Activated CD4-positive, alpha-beta memory T cell treated with anti-CD3 and anti-CD28 coated beads for 36 hours (primary cell): ENCODE measurements at places on chromosomes 4 and X.

DNA sequence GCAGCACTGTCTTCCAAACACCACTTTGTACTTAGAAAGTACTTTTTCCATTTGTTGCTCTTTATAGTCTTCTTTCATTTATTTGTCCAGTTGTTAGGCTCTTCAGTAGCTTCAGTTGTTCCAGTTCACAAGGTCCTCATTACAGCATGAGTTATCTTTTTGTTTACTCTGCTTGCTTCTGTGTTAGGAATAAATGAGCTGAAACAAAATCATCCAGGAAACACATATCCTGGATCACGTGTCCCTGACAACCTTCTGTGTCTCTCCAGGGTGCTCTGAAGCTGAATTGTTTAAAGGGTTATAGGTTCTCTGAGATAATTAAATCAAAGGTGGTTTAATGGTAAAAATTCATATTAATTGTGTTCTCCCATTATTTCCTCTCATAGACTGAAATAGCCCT lies 19.9 kb upstream of the KLHL8 start:
- DNase-seq: no peak

GRCh38 chr4:30718021-30718542 lies 2.1 kb upstream of the PCDH7 start:
- DNase-seq: no peak

DNA sequence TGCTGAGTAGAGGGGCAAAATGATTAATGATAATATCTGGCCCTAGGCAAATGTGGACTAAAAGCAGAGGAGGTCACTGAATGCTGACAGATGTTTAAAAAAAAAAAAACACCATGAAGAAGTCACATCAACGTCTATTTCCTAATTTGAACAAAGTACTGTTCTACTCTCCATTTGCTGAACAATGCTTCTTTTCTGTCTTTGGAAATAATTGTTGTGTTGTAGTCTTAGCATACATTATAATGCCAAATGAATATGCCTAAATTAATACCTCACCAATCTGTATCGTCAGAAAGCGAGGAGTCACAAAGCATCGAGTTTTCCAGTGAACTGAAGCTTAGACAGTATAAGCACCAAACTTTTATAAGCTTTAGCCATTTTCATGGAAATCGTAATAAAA lies 140.9 kb upstream of the JADE1 start:
- DNase-seq: no peak

DNA sequence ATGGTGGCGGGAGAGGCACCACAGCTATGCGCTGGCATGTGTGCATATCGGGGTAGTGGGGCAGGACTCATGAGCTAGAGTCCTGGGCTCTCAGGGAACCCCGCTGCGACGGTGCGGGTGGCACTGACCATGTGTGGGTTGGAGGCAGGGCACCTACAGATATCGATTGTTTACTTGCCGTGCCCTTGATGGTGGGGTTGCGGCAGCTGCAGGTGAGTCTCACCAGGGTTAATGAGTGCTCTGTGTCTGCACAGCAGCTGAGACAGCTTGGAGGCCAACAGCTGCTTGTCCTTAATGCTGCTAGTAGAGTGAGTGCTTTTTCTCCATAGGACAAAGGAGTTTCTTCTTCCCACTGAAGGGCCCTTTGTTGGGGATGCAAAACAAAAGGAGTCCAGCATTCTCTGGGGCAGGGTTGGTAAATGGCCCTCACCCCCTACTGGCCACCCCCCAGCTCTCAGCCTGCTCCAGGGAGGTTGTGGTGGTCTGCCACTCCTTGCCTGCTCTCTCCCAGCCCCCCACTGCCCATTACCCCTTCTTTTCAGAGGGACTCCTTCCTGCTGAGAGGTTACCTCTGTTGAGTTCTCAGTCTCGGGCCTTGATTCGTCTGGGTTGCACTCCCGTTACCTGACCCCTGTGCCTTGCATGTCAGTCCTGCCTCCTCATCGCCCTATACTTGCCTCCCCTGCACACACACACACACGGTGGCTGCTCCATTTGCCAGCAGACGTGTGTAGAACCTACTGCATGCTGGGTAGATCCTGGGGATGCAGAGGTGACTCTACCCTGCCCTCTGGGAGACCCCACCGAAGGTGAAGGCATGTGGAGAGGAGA lies 52.8 kb downstream of the TBC1D14 start:
- DNase-seq: no peak

DNA sequence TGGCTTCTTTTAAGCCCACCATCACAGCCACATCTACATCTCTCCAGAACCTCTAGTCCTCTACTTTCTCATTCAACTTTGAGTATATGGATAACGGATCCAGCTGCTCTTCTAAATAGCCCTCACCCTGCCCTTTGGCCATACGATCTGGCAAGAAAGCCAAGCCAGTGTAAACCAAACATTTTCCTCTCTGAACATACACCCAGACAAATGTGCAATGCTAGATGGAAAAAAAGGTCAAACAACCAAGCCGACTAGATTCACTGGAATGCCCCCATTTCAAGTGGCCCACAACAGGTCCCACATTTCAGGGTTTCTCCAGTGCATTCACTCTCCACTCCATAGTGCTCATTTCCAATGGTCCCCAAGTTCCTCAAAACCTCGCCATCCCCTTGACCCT lies 24.0 kb downstream of the USP46 start:
- no peak for DNase-seq

DNA sequence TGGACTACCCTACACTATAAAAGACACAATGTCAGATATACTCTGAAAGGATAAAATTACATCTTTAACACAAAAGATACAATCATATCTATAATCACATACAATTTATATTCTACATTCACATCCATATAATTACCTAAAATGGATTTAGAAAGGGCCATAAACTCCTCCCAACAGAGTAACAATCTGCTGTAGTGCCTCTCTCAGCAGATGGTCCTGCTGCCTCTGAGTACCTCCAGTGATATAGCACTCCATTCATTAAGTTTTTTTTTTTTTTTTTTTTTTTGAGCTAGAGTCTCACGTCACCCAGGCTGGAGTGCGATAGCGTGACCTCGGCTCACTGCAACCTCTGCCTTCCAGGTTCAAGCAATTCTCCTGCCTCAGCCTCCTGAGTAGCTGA lies 7.4 kb downstream of the ANKRD37 start:
- DNase-seq: no peak

DNA sequence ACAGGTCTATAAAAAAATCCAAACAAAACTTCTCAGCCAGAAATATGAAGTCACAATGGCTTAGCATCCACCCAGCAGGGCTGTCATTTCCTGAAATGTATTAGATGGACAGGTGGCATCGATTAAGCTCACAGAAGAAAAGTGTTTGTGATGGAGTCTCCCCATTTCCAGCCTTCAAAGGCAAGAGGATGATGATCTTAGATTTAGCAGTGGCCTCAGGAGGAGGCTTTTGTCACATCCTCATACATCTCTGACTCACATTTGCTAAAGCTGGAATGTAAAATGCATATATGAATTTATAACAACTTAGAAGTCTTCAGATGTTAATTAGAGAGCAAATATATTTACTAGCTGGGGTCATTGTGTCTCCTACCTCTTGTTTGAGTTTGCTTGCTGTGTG lies 441.9 kb downstream of the SPRY1 start:
- no peak for DNase-seq

DNA sequence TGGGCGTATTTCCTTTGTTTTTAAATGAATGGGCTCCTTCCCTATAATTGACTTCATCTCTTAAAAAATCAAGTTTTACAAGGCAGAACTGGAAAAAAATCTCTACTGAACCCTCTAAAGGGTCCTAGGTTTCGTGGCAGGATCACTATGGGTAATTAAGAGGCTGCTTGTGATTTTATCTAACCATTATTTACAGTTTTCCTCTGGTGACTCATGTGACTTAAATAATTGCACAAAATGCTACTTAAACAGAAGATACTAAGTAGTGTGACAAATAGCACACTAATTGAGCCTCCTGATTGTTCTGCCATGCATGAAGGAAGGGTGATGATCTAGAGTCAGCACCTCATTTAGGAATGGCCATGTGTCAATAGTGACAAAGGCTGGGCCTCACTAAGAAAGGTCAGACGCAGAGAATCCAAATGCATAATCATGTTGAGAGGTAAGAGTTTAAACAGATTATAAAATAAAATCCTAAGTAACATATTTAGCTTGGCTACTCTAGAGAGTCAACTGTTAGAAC lies 35.5 kb downstream of the OFD1 start:
- DNase-seq: no peak

GRCh38 chrX:53316111-53316859 lies 34.9 kb upstream of the IQSEC2 start:
- DNase-seq: no peak

DNA sequence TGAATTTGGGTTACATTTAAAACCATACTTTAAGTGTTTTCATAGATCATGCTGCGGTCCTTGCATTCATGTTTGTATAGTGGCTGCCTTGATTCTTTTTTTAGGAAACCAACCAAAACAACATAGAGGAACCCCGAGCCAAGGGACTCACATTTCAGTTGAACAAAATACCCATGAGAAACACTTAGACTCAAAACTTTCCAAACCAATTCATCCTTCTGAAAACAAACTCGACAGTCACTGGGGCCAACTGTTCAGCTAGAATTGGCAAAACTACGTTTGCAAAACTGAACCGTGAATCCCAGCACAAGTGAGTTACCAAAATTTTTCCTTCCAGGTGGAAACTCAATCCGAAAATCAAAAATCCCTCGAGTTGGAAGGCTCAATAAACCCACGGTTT lies 1.4 kb downstream of the ADGRA3 start:
- no peak for DNase-seq

GRCh38 chr4:166049036-166049435 lies 176.0 kb downstream of the TLL1 start:
- no peak for DNase-seq

- DNase-seq: no peak
Observed at GRCh38 chrX:107701493-107702121, 73.3 kb downstream of the PRPS1 start.

GRCh38 chr4:153471698-153472093 lies 5.5 kb downstream of the TMEM131L start:
- peak; percentile 68 for DNase-seq

- DNase-seq: no peak
Observed at GRCh38 chr4:123943976-123944375, 547.4 kb downstream of the SPRY1 start.

DNA sequence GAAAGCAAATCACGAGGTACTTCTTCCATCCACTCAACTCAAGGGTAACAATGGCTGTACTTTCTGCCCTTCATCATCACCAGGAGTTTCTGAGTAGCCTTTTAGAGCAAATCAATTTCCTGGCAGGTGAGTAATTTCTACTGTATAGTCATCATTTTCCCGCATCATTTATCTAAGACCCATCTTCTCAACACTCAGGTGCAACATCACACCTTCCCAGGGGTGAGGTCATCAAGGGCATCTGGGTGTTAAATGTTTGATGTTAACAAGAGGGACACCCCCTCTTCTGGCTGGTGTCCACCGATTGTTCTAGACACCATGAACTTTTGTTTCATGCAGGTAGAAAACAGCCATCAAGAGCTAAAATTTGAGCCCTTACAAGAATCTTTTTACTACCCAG lies 313.4 kb upstream of the MAGEB2 start:
- DNase-seq: no peak

DNA sequence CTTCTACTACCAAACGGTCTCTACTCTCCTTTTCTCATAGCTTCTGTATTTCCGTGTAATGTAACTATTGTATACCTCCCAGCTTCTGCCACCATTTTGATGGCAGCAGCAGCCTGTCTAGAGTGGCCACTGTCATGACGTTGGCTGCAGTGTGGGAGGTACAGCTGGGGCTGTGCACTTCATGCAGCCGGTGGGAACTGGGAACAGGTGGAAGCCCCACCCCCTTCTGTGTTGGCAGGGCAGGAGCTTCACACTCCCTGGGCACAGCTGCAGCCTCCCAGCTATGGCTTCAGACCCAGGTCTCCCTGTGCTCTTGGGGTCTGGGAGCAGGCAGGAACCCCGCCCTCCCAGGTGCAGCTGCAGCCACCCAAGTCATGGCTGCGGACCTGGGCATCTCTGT lies 49.8 kb upstream of the SEC24B start:
- no peak for DNase-seq

DNA sequence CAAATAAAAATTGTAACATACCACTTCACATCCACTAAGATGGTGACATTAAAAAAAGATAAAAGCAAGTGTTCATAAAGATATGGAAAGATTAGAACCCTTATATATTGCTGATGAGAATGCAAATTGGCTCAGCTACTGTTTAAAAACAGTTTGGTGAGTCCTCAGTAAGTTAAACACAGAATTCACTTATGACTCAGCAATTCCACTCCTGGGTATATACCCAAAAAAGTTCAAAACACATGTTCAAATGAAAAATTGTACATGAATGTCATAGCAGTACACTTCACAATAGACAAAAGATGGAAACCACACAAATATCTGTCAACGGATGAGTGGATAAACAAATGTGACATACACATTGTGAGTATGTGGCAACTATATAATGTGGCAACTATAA lies 39.0 kb downstream of the GABRA3 start:
- no peak for DNase-seq

DNA sequence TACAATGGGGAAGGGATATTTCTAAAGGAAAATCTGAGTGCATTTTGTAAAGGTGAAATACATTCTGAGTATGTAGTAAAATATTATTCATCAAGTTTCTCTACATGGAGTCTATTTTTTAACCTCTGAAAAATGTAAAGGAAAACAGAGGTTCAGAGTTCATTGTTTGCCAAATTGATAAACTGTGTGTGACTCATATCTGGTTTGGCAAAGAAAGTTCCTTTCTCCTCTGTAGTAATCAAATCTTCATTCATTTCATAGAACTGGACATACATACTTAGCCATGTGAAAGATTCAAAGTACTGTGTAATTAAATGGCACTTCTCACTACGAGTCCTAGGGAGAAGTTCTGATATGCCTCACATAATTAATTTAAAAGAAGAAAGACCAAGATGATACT lies 61.6 kb downstream of the HPGD start:
- no peak for DNase-seq

DNA sequence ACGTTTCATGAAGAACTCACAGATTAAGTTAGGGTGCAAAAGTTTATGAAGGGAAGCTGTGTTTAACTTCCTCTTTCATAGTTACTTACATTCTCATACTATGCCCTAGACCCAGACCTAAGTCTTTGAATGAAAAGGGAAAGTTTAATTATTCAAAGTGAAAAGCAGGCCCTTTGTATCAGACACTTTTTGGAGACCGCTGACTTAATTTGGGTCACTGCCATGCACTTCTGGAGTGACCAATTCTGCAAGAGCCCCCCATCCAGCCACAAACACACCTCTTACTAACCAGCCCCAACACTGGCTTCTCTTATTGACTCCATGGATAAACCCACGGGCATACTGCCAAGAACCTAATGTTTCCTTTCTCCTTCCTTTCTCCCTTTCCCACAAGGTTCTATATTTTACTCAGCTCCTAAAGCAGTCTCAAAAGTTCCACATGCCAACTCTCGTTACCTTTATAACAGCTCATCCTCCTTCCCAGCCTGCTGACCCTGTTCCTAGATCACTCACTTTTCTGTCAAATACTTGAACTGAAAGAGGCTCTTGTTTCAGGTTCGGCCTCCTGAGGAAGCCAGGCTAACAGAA lies 34.5 kb downstream of the ABCE1 start:
- DNase-seq: peak; percentile 56

- DNase-seq: no peak
Observed at GRCh38 chr4:71540749-71541269, 202.0 kb downstream of the SLC4A4 start.
